Fibroblast of the conjunctiva (primary cell): ENCODE measurements at places on chromosomes 11 and 22.

DNA sequence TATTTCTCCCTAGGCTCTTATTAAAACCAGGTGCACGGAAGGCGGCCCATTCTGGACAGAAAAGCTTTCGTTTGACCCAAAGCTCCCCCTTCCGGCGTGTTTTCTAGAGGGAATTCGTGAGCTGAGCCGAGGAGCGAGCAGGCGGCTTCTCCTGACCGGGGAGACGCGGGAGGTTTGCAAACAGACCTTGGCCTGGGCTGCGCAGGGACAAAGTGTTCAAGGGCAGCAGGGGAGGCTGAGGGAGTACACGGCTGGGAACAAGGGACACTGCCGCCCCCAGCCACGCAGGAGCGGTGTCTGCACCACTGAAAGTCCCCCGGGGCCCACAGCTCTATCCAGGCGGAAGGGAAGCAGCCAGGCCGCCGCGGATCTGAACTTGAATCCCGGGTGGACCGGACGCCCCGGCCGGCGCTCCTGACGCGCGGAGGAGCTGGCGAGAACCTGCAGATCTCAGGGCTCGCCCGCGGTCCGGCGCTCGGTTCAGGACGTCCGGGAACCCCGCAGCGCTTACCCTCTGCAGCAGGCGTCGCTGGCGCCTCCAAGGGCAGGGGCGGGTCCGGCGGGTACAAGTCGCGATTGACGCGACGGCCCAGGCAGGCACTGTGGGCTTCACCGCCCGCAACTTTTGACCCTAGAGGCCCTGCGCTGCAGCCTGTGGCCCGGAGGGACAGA, 101.9 kb downstream of the WT1 start:
- peak; percentile 21 for DNase-seq

- no peak for DNase-seq
These were observed 9.0 kb upstream of the MTMR3 start for GRCh38 chr22:29873943-29874342.

- DNase-seq, result no peak
These were observed 7.5 kb upstream of the WBP2NL start for GRCh38 chr22:41991111-41991510.

GRCh38 chr11:72466410-72466809, 32.1 kb upstream of the CLPB start:
- no peak for DNase-seq

DNA sequence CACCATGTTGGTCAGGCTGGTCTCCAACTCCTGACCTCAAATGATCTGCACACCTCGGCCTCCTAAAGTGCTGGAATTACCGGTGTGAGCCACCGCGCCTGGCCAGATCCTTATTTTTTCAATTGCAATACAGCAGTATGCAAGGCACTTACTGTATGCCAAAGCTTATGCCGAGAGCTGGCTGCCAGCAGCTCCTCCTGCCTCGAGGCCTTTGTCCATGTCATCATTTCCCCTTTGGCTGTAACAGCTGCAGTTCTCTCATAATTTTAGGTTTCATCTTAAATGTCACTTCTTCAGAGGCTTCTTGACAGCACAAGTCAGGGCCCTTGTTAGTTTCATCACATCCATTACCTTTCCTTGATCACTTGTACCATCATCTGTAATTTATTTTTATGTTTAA, 1.5 kb upstream of the SREBF2 start:
- no peak for DNase-seq

DNA sequence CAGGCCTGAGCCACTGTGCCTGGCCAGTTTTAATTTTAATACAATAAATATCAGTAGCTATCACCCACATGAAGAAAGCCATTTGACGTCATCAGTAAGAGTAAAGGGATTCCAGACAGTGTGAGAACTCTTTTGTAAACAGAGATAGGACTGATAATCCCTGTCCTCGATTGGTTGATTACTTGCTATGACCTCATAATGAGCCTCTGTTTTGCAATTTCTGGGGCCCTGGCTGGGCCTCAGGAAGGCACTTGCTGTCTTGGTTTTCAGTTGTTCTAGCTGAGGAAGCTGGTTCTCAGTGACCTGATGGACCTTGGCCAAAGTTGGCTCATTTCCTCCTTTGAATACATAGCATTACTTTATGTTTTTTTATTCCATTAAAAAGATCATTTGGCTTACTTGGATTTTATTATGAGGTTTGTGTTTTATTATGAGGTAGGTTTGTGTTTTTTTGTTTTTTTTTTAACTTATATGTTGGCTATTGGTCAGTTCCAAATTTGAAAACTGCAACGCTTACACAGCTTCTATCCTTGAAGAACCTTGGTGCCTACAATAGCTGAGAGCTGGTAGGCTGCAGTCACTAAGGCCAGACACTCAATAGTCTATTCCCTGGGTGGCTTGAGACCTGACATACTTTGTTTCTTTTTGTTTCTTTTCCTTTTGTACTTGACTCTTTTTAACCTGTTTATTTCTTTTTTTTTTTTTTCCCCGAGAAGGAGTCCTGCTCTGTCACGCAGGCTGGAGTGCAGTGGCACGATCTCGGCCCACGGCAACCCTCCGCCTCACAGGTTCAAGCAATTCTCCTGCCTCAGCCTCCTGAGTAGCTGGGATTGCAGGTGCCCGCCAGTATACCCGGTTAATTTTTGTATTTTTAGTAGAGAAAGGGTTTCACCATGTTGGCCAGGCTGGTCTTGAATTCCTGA, 20.0 kb downstream of the MARK2 start:
- no peak for DNase-seq

DNA sequence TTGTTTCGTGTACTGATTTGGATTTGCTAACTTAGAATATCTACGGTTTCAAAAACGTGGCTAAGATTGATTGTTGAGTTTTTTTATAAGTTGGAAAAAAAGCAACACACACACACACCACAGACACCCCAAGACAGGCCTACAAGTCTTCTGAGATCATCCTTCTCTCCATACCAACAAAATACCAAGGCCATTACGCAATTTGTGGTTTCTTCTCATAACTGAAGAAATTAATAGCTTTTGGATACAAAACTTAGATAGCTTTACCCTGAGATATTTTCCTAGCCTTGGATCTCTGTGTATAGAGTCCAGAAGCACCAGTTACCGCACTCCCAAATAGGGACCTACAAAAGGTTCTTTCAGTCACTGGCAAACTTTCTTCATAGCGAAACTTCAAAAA, 113.6 kb downstream of the SIK3 start:
- peak; percentile 86 for DNase-seq

DNA sequence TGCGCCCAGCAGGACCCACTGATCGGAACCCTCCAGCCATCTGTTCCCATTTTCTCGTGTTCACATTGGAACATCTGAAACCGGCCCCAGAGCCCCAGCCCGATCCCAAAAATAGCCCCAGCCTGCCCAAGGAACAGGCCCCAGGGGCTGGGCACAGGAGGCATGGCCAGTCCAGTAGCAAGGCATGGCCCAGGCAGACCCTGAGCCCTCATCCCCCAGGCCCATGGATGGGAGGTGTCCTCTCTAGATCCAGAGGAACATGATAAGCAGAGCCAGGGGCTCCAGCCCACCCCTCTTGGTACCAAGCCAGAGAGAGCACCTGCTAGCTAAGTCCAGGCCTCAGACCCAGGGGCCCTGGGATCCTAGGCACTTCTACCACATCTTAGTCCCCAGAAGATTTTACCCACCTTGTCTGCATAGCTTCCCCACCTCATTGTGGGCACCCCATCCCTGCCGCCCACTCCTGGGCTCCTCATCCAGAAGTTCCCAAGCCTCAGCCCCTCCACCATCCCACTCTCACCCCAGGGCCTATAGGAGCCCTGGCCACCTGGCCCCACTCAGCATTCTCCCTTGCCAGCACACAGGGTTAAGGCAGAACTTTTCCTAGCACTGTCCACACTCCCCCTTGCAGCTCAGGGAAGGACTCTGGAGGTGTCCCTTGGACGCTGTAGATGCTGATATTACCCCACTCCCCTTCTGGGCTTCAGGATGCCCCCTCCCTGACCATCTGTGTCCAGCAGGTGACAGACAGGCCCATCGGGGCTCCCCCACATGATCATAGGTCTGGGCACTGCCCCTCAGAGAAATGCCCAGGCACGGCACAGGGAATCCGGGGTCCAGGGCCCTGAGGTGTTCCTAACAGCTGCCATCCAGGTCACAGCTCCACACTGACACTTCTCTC, 9.5 kb downstream of the BCL9L start:
- DNase-seq, result no peak

GRCh38 chr11:69475866-69476471, 5.5 kb upstream of the LINC01488 start:
- no peak for DNase-seq

DNA sequence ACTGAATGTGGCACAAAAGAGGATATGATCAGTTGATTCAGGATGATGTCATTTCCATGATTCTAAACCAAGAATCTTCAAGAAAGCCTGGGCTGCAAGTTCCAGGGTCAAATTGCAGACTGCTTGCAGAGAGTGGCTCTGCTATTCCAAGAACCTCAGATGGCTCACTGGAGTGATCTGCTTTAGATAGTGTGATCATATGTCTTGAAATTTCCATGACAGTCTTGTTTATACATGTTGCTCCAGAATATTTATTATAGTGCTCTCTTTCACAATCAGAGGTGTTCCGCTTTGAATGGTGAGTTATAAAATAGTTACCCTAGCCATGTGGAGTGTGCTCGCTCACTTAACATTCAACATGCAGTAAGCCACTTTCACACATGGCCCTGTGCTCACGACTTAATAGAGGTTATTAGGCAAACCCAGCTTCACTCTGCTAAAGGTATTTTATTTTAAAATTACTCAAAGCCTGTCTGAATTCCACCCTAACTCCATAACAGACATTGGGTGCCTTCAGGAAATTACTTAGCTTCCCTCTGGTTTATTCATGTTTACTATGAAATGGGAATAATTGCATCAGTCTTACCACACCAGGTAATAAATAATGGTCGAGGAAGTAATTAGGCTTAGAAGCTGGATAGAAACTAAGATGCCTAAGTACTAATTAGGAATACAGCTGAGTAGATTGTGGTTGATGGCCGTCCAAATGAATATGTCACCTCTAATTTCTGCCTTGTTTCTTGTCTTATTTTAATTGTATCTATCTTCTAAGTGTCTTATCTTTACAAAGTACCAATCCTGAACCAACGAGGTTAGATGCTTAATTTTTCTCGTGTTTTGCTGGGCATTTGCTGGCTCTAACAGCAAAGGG, 187.9 kb downstream of the ETS1 start:
- DNase-seq, result no peak

- no peak for DNase-seq
These were observed 19.3 kb downstream of the MB start for GRCh38 chr22:35597692-35598395.

GRCh38 chr11:408154-409007, 6.4 kb downstream of the SIGIRR start:
- DNase-seq, result no peak

DNA sequence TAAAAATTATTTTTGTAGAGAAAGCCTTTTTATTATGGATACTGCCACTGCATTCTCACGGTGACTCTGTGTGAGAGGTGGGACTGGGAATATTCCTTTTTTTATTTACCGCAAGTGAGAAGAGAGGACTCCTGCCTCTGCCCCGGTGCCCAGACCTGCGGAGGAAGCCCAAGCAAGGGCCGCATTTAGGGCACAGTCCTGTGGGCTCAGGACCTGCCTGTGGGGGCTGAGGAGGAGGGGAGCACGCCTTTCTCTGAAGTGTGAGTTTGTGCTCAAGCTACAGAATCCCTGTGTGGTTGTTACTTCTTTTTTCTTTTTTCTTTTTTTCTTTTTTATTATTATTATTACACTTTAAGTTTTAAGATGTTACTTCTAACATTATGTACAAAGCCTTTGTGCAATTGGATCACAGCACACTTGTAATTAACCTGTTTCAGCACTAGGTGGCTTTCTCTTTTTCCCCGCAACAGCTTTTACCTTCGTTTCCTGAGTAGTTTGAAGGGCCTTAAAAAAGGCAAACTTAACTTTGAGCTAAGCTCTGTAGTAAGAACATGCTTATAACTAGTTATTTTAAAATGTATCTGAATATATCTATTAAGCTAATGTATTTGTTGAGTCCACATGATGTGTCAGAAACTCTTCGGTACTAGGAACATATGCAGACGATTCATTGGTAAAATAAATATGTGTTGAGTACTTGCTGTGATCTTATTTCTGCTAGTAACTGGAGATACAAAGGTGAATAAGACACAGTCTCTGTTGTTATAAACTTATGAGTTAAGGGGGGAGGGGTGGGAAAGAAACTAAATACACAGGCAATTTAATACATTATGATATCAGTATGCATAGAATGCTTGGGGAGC, 18.3 kb downstream of the AMOTL1 start:
- peak; percentile 28 for DNase-seq

- peak; percentile 36 for DNase-seq
These were observed 4.5 kb upstream of the CYB5R2 start for GRCh38 chr11:7677796-7678201.

- DNase-seq, result no peak
These were observed 48.1 kb downstream of the DNHD1 start for GRCh38 chr11:6544921-6545850.

- DNase-seq, result no peak
These were observed 93.8 kb downstream of the WNT7B start for GRCh38 chr22:45882881-45883810.

DNA sequence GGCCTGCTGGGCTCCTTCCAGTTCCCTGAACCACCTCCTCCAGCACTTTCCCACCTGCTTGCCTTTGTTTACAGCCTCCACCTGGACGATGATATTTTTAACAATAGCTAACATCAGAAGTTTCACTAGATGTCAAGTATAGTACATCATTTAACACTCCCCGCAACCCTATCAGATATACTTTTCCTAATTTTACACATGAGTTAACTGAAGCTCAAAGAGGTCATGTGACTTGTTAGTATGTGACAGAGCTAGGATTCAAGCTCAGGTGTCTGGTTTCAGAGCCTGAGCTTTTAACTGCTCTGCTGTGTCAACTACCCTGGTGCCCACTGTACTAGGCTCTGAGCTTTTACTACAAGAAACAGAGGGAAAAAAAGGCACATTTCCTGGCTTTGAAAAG, 14.3 kb upstream of the HPX start:
- no peak for DNase-seq

- DNase-seq, result no peak
These were observed 13.3 kb downstream of the LRRC4C start for GRCh38 chr11:41446107-41446506.

DNA sequence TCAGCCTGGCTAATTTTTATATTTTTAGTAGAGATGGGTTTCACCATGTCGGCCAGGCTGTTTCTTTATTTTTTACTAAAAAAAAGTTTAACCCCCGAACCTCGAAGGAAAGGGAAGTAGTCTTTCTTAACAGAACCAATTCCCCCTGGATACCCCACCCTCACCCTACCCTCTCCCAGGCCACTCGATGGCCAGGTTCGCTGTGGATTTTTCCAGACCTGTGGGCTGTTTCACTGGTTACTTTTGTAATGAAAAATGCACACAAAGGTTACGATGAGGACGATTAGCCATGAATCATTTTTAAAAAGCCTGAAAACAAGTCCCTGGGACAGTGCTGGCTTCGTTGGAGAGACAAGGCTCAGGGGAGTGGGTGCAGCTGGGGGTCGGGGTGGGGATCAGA, 2.5 kb downstream of the TSPO start:
- no peak for DNase-seq

- no peak for DNase-seq
These were observed 261.5 kb downstream of the BRD1 start for GRCh38 chr22:49566141-49566541.

GRCh38 chr22:44870021-44870420, 117.6 kb downstream of the ARHGAP8 start:
- no peak for DNase-seq
